ENCODE measurements at places on chromosomes 4 and X.

GRCh38 chrX:11541510-11541909, 124.2 kb downstream of the ARHGAP6 start:
- DNase-seq, result no peak

DNA sequence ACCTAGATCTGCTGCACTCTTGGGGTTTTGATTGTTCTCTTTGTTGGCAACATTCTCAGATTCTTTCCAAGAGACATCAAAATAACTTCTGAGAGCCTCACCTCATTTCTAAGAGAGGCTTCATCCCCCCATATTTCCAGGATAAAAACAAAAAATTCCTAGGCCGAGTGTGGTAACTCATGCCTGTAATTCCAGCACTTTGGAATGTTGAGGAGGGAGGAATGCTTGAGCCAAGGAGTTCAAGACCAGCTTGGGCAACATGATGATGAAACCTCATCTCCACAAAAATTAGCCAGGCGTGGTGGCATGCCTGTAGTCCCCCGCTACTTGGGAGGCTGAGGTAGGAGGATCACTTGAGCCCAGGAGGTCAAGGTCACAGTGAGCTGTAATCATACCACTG, 477.0 kb downstream of the INPP4B start:
- DNase-seq, result no peak

GRCh38 chr4:108030332-108030731, 40.6 kb downstream of the HADH start:
- DNase-seq, result no peak

DNA sequence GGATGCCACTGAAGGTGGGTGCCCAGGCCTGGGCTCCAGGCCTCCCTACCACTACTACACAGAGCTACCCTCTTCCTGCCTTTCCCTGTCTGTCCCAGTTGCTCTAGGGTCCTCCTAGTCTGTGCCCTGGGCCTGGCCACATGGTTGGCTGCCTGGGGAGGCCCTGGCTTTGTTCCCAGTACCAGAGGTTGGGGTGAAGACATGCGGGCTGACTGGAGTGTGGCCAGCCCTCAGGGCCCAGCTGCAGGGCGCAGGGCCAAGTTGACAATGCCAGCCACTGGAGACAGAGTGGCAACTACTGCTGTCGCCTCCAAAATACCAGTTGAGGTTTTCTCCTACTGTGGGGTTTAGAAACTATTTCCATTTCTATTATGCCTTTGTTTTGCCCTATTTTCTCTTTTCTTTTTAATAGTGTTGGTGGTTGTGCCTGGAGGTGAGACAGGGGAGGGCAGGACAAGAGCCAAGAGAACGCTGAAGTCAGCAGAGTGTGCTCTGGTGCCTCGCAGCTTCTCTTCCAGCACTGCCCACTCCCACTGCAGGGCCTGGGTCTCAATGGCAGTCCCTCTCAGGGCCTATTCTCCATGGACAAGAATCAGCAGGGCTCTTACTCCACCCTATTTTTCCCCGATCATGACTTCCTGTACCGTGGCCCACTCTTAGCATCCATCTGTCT, 32.2 kb upstream of the XPNPEP2 start:
- peak; percentile 28 for DNase-seq

DNA sequence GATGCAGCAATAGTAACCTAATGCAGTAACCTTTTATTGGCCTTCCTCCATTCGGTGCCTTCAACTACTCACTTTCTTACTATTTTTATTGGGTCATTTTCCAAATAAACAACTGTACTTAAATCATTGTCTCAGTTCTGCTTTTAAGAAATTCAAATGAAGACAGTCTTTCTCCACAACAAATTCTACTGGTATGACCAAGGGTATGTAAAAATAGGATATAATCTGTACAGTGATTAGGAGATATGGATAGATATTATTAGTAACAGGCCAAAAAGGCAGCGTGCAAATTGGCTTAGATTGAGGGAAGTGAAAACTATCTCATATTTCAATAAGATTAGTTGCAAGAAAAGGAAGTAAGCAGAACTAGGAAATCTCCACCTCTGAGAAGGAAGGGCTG, 177.4 kb upstream of the PPP1R2C start:
- no peak for DNase-seq

DNA sequence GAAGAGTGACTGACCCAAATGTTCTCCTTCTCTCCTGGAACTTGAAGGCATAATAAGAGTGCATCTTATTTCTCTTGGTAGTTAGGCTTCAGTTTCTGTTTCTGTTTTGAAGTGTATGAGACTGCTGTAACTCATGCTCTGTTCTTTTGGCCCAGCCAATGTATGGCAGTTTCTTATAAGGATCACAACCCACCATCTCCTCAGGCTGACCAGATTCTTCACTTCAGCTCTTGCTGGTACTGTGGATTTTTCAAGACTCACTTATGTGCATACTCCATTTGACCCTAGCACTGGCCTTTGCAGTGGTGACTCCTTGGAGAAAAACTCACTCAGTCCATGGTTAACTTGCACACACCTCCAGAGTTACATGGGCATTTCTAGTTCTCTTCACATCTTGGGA, 9.6 kb upstream of the YTHDC1 start:
- no peak for DNase-seq

- no peak for DNase-seq
Measured at GRCh38 chrX:9471571-9471985, 6.7 kb downstream of the TBL1X start.

DNA sequence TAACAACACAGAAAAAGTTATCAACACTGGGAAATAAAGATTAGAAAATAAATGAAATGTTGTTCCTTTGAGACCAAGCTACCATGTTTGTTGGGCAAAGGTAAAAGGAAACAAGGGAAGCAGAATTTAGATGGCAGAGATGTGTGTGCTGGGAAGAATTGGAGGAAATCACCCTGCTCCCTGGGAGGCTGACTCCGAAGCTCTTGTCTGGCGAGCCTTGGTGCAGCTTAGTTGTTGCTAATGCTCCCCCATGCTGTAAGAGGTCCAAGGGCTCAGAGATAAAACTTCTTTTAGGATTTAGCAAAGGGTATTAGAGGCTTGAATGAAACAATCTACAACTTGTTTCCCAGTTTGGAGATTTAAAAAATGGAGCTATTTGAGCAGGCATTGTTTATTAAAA, 123.8 kb upstream of the DDIT4L start:
- DNase-seq, result no peak

- no peak for DNase-seq
Measured at GRCh38 chr4:56788081-56788480, 33.4 kb downstream of the SPINK2 start.

GRCh38 chr4:123323998-123324397, 72.6 kb upstream of the SPRY1 start:
- no peak for DNase-seq

DNA sequence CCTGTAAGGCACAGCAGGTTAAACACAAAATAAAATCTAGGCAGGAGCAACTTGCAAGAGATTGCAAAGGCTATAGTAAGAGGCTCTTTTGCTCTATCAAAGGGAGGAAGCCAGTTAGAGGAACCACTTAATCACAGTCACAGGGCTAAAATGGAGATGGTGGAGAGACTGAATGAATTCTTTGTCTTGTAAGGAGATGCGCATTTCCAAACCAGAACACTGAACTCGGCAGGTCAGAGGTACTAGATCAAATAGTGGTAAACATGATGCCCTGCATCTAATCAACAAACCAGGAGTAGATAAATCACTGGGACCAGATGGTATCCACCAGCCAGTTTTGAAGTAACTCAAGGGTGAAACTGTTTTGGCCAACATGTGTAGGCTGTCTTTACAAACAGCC, 55.8 kb downstream of the GPC4 start:
- DNase-seq, result no peak

DNA sequence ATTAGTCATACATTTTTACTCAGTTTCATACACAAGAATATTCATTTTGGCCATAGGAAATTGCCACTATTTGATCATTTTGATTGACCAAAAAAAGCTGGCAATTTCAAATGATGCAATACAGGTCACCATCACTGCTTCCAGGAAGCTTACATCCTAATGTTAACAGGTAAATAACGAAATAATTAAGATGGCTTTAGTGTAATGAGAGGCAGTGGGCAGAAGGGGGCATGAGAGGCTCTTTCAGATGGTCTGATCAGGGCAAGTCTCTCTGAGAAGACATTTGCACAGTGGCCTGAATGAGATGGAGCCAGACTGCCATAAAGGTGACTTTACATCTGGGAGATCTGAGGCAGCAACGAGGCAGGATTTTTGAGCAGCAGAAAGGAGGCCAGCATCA, 170.7 kb downstream of the SLIT2 start:
- DNase-seq, result no peak

GRCh38 chrX:21383546-21383945, 9.3 kb downstream of the CNKSR2 start:
- no peak for DNase-seq

DNA sequence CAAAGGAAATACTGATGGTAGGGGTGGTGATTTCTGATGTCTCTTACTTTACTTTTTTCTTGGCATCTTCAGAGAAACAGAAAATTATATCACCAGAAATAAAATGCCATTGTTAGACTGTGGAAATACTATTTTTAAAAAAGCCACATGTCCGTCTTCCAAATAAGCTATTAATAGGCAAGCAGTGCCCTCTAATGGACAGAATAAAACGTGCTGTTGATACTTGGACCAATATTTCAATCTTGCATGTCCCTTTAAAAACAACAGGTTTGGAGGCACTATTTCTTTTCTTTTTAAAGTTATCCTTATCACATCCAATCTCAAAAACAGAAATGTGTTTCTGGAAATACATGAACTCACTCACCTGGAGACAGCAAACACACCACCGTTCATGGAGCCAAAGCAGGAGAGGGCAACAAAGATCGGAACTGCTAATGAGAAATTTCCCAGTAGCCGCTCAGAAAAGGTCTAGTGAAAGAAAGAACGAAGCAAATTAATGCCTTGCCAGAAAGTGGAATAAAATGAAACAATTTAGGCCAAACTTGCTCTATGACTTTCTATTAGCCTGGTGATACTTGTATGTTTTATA, 59.2 kb downstream of the SLC7A11 start:
- no peak for DNase-seq

DNA sequence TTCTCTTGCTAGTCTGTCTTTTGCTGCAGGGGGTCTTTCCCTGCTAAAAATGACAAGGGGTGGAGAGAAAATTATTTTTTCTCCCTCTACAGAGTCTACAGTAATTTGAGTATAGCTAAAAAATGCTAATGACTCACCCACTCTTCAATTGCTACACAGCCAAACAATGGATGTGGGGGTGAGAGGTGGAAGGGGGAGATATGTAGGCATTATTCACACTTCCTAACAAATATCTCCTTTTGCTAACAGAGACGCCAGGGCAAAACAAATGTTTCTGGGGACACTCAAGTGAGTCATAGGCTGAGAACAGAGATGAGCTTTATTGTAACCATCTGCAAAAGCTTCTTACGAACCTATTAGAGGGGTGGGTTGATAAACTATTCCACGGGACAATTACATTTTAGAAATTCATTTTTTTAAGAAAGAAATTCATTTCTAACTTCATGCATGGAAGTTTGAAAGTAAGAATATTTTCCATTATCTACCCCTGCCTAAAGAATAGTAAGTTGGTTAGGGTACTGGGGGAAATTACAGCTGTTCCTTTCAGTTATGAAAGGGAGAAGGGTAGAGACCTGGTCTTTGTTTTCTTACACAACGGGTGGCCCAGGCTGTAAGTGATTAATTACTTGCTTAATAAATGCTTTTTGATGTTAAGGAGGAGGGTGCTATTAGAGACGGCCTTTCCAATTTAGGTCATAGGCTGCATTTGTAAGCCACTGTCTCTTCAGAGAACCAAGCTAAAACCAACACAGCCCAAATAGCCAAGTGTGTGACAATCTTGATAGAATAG, 12.8 kb downstream of the SCD5 start:
- no peak for DNase-seq

- no peak for DNase-seq
Measured at GRCh38 chr4:106602711-106603110, 234.1 kb upstream of the GIMD1 start.

DNA sequence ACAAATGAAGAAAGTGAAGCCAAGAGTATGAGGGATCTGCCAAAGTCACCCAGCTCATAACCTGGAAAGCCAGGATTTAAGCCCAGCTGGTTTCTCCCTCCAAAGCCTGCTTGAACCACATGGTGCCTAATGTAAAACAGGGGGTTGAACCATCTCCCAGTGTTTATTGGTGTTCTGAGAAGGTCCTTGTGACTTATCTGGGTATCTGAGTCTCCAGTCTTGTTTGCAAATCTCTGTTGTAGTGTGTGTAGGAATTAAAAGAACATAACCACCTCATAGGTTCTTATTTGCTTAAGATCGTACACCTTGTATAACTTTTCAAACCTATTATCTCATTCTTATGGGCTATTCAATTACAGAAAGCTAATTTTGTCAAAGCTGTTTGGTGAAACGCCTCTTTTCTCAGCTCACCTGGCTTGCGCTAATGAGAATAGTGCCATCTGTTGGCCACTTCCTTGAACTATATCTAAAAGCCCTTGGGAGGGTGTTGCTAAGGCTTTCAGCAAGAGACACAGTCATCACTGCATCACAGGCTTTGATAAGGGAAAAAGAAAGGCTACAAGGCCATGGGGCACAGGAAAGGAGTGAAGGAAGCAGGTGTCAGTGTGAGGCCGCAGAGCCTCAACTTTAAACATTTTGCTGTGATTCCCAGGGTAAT, 34.0 kb downstream of the ETDB start:
- DNase-seq, result no peak

DNA sequence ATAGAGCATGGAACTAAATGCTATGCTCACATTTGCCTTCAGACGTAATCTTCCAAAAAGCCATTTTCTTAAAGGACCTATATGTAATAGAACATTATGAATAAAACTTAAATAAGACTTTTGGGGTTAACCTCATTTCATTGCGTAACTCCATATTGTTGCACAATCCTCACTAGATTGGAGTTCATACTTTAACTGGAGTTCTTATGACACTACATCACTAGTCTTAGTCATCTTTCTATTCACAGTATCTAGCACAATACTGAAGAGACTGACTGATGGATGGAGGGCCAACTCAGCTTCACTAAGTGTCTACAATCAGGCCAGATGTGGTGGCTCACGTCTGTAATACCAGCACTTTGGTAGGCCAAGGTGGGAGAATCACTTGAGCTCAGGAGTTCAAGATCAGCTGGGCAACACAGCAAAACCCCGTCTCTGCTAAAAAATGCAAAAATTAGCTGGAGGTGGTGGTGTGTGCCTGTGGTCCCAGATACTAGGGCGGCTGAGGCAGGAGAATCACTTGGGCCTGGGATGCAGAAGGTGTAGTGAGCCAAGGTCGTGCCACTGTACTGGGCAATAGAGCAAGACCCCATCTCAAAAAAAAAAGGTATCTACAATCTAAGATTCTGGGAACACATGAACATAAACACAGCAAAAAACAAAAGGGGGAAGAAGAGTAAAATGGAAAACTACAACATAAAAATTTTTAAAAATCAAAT, 80.8 kb upstream of the MAB21L2 start:
- DNase-seq, result no peak

DNA sequence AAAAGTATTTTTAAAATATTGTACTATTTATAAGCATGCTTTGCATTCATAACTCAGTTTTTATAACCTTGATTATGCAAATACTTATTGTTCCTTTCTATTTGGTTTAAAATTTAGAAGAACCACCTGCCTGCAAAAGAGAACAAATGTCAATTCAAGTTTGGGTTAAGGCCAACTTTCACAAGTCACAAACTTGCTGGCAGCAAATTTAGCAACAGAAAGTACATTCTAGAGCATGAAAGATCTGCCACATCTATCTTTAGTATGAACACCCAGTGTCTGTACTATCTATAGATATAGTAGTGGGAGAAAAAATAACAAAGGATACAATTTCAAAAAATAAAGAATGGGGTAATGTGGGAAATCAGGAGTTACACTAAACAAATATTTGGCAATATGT, 1014.2 kb downstream of the C4orf33 start:
- DNase-seq, result no peak

All from upper lobe of left lung (tissue), 6 donors.